ENCODE measurements at places on chromosomes 16 and 17.
A peak's percentile ranks its signal among the peaks of the same experiment; 100 is the strongest.

DNA sequence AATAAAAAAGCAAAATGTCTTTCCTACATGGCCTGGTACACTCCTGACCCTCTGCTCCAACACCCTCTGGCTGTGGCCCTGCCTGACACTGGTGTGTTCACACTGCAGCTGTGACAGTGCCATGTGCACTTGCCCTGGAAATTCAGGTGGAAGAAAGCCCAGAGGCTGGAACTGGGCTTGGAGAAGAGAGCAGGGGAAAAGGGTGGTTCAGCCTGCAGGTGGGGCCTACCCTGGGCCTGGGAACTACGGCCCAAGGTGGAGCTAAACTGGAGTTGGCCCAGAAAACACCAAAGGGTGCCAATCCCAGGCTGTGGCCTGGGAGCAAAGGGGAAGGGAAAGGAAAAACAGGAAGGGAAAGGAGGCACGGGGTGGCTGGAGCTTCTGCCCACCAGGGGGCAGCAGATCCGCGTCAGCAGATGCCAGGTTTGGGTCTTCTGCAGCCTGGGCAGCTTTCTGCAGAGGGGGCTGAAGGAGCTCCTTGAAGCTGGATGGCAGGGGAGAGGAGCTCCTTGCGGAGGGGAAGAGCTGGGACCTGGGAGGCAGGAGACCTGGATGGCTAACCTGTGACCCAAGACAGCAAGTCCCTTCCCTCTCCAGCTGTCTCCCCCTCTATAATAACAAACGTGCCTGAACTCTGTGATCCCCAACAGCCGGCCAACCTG, 15.4 kb upstream of the CTCF start:
- peak; percentile 79 for DNase-seq

DNA sequence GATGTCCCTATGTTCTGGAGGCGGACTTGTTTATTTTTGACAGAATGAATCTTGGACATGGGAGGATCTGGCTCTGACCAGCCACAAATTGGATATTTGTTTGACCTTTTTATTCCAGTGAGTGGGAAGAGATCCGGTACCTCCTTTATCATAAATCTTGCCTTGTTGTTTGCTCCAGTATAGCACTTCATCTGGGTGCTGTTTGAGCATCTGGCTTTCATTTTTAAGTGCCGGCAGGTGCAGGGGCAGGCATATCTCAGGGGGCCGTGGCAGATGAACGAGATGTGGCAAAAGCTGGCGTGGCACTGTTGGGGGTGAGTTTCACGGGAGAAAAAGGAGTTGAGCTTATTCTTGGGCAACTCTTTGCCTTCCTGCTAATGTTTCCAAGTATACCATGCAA, 37.8 kb downstream of the MSI2 start:
- no peak for DNase-seq

GRCh38 chr17:75450270-75450669, 6.2 kb upstream of the TMEM94 start:
- DNase-seq, result no peak

GRCh38 chr16:72312828-72313227, 140.9 kb upstream of the PMFBP1 start:
- DNase-seq, result no peak

GRCh38 chr17:79788989-79789942, 7.6 kb downstream of the CBX8 start:
- no peak for DNase-seq

DNA sequence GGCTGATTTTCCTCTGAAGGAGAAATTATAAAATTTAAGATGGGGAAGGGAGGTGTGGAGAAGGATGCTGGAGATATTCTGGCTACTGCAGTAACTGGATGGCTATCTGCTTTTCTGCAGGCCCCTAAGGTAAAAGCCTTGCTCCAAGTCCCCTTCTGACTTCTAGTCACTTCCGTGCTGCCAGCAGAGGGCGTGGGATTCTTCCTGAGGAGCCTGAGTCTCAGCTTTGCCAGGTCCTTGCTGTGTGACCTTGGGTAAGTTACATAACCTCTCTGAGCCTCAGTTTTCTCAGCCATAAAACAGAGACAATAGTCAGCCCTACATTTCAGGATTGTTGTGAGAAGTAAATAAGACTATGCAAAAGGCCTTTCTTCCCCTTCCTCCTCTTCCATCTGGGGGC, 24.3 kb upstream of the TMEM220 start:
- no peak for DNase-seq

DNA sequence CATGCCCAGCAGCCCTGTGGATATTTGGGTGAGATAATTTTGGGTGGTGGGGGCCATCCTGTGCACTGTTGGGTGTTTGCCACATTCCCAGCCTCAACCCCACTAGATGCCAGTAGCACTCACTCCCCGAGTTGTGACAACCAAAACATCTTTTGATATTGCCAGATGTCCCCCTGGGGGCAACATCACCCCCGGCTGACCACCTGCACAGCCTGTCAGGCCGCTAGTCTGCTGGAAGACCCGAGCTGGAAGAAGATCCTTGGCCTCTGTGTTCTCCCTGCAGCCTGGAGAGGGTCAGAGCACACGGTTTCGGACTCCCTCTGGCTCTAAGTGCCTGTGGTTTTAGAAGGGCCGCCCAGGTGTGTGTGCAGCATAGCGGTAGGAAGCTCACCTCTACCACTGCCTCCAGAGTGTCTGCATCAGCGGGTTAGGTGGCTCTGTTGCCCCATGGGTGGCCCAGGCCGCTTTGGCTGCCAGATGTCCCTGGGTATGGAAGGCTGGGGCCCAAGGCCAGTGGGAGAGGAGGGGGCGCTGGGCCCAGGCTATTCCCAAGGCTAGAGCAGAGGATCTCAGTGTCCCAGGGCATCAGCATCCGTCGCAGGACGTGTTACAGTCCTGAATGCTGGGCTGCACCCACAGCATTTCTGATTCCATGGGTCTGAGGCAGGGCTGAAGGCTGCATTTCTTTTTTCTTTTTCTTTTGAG, 195.8 kb upstream of the GSE1 start:
- DNase-seq, result no peak

- no peak for DNase-seq
Observed at GRCh38 chr16:88778541-88779065, 6.4 kb downstream of the PIEZO1 start.

DNA sequence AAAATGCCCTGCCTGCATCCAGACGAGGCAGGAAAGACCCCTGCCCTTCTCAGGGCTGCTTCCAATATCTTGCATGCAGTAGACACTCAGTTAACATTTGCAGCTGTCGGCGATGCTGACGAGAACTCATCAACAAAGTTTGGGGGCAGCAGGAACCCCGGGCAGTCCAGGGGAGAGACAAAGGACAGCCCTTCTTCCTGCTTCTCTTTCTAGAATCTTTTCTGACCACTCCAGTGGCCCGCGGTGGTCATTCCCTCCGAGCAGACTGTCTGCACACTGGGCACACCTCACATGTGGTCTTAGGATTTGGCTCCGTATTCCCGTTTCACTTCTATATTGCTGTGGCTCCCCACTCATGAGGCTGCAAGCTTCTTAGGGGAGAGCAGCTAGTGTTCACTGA, 31.0 kb upstream of the MFSD6L start:
- DNase-seq, result no peak

DNA sequence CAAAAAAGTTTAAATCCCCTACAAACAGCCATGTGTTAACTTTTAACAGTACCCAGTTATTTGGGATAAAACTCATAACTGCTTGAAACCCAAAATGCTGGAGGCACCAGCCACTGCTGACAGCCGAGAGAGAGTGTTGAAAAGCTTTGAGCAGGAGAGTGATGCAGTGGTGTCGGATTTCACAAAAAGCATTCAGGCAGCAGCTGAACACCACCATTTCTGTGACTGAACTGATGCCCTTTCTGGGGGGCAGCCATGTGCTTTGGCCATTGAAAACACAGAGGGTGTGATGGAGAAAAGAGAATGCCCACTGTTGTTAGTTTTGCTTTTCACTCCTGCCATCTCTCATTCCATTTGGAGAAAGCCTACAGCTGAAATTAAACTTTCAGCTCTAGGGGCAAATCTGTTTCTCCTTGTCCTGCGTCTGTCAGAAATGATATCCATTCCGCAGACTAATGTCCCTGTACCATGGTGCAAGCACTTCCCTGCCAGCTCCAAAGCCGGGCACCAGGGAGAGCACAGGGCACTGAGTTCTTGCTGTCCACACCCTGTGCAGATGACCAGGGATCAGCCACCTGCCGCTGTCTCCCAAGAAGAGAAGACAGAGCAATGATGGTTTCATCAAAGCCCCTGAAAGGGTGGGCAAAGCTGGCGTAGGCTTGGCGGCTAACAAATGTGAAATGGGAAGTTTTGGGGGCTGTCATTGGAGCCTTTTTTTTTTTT, 16.6 kb upstream of the MLYCD start:
- peak; percentile 18 for DNase-seq

DNA sequence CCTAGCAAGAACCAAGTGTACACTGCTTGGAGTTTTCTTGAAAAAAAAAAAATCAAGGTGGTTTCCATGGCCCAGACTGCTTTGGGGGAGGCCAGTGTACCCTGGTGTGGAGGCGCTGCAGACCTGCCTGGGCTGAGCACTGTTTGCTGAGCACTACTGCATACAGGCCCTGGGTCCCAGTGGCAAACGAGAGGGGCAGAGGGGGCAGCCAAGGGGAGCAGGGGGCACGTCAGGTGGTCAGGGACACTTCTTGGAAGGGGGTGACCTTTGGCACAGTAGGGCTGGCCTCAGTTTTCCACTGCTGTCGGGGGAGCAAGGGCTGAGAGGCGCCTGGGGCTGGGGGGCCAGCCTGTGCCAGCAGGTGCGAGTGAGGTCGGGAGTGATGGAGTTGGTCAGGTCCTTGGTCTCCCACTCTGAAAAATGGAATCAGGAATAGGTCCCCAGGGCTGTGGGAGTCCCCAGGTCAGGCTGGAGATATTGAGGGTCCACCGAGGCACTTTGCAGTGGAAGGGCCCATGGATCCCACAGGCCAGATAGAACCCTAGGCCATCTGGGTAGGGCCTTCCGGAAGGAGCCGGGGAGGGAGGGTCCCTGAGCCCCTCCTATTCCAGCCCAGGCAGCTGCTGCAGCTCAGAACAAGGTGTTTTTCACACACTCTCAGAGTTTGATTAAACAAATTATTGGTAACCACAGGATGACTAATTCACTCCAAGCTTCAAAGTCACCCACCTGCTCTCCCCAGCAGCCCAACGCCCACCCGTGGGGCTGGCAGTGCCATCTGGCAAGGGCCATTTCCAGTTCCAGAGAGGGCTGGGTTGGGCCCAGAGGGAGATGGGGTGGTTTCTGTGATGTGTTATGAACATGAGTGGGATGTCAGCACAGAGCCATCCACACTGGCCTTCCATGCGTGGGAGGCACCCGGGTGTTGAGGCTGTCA, 3.5 kb downstream of the ZFPM1 start:
- DNase-seq, result no peak

GRCh38 chr17:13765701-13766100, 164.0 kb upstream of the HS3ST3A1 start:
- no peak for DNase-seq

GRCh38 chr16:89110641-89111040, 17.0 kb downstream of the ACSF3 start:
- DNase-seq, result no peak

- DNase-seq, result no peak
Observed at GRCh38 chr17:57352665-57353175, 96.4 kb downstream of the MSI2 start.

GRCh38 chr16:4678596-4678995, 14.8 kb upstream of the NUDT16L1 start:
- no peak for DNase-seq

DNA sequence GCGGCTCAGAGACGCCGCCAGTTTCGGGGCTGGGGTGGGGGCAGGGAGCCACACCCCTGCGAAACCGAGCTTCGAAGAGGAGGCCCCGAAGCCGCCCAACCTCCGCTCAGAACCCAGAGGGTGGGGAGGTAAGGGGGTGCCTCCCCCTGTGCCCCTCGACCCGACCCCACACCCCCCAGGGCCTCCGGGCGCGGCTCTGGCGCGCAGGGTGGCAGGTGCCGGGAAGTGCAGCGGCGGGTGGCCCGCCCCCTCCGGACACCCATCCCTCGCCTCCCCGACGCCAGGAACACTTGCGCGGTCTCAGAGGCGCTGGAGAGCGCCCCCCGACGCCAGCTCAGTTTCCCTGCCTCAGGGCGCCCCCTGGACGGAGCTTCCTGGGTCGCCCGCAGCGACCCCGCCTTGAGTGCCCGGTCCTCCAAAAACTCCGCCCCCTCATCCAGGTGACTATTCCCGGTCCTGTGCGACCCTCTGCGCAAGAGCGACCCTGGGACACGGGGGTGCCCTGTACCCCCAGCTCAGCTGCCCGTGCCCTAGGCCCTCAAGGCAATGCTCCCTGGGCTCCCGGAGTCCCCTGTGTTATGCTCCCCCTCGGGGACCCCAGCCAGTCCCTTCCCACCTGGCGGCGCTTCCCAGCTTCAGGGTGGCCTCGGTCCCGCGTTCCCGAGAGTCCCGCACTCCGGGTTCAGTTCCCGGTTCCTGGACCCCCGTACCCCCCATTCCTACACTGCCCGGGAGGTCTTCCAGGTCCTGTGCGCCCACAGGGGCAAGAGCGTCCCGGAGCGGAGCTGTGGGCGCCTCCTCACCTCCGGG, 562 bp downstream of the PPL start:
- no peak for DNase-seq

GRCh38 chr17:4947010-4947410, 1.3 kb downstream of the PFN1 start:
- DNase-seq, result no peak

DNA sequence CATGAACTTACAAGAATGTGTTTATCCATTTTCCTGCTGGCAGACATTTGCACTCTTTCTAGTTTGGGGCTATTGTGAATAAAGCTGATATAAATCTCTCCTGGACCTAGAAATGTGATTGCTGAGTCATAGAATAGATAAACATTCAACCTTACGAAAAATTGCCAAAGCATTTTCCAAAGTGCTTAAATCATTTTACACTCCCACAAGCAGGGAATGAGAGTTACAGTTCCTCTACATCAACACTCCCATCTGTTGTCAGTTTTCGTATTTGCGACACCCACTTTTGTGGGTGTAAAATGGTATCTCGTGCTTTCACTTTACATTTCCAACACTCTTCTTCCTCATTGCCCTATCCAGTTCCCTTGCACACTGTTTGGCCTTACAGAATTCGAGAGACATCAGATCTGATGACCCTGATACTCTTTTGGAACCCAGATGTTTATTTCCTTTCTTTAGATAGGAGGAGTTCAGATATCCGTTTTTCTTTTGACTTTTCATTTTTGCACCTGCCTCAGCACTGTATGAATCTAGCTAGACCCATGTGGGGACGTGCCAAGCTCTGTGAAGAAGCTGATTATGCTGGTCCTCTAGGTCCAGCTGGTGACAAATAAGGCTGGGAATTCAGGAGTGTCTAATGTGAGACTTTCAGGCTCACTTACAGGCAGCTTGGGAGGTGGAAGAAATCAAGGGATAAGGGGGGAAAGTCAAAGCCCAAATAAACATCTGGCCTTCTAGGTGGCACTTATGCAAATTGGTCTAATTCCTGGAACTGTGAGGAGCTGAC, 14.0 kb downstream of the SOX9 start:
- DNase-seq, result no peak

- DNase-seq, result no peak
Observed at GRCh38 chr16:87376660-87377059, 6.9 kb downstream of the FBXO31 start.

DNA sequence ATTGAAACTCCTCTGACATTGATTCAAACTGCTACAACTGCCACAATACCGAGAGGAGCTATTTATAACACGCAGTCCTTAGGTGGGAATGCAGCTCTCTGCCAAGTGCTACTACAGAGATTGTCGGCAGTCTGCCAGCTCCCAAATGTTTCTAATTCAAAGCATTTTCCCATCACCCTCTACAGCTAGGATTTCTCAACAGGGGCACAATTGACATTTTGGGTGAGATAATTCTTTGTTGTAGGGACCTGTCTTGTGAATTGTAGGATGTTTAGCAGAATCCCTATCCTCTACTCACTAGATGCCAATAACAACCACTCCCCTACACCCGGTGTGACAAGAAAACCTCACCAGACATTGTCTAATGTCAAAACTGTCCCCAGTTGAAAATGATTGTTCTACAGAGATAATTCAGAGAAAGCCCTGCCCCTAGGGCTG, 7.8 kb upstream of the N4BP1 start:
- DNase-seq, result no peak

- no peak for DNase-seq
Observed at GRCh38 chr17:58337210-58337599, 8.6 kb upstream of the TSPOAP1 start.

All from ureter (tissue), 1 donor.